NCI-H82 (cell line): ENCODE measurements at places on chromosomes 4 and X.

DNA sequence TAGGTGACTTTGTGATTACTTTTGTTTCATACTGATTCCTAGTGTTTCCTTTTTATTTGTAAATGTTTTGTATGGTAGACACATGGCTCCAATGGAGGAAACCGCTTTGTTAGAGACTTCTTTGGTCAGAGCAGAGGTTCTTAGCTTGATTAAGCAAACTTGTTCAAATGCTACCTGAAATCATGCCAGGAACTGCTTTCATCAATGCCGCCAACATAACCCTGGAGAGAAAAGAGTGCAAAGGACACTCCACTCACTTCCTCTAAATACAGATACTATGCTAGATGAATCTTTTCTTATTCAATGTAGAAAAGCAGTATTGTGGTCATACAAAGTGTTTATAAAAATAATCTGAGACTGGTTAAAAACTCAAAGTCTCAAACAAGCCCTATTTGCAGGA is 25.7 kb upstream of the COX7B2 start:
- no peak for DNase-seq

- DNase-seq, result peak; percentile 77
These were observed 531 bp downstream of the RUFY3 start for GRCh38 chr4:70722199-70722791.

GRCh38 chrX:23819385-23820234 is 36.6 kb downstream of the SAT1 start:
- DNase-seq, result no peak

GRCh38 chr4:143711543-143712154 is 11.2 kb upstream of the FREM3 start:
- DNase-seq, result peak; percentile 69

- no peak for DNase-seq
These were observed 71.3 kb upstream of the KIT start for GRCh38 chr4:54586320-54586955.

GRCh38 chr4:162891788-162892707 is 274.6 kb downstream of the NAF1 start:
- peak; percentile 84 for DNase-seq

- DNase-seq, result no peak
These were observed 287.6 kb downstream of the ARHGAP24 start for GRCh38 chr4:85762529-85762871.

DNA sequence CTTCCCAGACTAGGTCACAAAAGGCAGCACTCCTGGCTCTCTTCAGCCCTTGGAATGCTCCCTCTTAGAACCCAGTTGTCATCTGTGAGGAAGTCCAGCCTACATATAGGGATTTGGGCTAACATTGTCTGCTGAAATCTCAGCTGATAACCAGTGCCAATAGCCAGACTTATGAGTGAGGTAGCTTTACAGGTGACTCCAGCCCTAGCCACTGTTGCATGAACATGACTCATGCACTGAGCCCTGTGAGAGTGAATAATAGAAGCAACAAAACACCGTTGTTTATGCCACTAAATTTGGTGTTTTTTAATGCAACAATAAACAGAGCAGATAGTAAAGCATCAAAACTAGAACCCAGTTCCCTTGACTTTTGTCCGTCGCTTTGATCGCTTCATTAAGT is 433.2 kb downstream of the STIM2 start:
- no peak for DNase-seq

DNA sequence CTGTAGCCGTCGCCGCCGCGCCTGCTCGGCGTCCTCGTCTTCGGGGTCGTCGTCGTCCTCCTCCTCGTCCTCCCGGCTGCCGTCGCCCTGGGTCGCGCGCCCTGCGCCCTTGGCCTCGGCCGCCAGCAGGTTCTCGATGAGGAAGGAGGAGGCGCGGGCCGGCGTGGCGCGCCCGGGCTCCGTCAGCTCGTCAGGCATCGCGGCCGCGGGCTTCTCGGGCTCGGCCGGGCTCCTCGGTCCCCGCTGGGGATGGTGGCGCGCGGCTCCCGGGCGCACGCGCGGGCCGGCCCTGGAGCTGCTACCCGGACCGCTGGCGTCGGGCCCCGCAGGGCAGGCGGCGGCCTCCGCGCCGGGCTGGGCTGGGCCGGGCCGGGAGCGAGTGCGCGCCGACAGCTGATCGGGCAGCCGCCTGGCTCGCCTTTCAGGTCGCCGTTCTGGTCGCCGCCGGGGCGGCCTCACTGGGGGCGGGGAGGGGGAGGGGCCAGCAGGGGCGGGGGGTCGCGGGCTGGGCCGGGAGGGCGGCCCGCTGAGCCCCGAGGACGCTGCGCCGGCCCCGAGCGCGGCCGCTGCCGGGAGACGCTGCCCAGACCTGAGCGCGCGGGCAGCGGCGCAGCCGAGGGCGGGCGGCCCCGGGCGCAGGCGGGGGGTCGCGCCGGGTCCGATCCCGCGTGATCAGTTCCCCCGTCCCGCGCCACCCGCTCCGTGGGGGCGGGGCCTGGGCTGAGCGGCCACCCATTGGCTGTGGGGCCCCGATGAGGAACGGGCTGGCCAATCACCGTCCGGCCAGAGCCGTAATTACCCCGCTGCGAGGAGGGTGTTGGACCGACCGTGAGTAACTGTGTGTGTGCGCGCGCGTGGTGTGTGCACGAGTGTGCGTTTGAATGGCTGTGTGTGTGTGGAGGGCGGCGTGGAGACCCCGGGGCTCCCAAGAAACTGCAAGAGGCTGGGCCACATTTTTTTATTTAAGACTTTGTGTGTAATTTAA is at the start of gene HMX1:
TSS of gene HMX1 (minus strand) at position 423 of the 985 bp plus-strand sequence. CDS start at position 198, 225 bp downstream.
- peak; percentile 4 for DNase-seq

GRCh38 chrX:75038925-75039324 is 113.7 kb upstream of the NEXMIF start:
- DNase-seq, result peak; percentile 54

DNA sequence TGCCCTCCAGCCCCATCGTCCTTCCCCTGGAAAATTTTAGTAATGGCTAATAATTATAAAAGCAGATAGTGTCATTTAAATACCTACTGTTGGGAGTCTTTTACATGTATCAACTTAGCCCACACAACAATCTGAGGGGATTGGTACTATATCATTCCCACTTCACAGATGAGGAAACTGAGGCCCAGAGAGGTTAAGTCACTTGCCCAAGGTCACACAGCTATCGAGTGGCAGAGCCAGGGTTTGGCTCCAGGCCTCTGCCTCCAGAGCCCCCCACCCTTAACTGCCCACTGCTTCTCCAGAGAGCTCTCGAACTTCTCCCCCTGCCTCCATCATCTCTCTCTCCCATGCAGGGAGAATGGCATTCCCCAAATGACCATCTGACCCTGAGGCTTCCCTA is 7.4 kb downstream of the C4orf50 start:
- DNase-seq, result no peak

DNA sequence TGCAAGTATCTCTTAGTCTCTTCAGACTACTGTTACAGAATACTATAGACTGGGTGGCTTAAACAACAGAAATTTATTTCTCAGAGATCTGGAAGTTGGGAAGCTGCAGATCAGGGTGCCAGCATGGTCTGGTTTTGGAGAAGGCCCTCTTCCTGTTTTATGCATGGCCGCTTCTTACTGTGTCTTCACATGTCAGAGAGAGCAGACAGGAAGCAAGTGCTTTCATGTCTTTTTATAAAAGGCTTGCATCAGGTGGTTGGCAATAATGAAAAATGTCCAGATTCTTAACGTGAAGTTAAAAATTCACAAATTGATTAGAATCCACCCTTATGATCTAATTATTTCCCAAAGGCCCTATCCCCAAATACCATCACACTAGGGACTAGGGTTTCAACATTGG is 284.9 kb downstream of the RPA4 start:
- no peak for DNase-seq

- DNase-seq, result no peak
These were observed 6.2 kb downstream of the CSF2RA start for GRCh38 chrX:1274786-1275185.

- no peak for DNase-seq
These were observed 1.7 kb downstream of the PLAC8 start for GRCh38 chr4:83112678-83113428.

- no peak for DNase-seq
These were observed 42.7 kb downstream of the HPRT1 start for GRCh38 chrX:134502686-134503085.

DNA sequence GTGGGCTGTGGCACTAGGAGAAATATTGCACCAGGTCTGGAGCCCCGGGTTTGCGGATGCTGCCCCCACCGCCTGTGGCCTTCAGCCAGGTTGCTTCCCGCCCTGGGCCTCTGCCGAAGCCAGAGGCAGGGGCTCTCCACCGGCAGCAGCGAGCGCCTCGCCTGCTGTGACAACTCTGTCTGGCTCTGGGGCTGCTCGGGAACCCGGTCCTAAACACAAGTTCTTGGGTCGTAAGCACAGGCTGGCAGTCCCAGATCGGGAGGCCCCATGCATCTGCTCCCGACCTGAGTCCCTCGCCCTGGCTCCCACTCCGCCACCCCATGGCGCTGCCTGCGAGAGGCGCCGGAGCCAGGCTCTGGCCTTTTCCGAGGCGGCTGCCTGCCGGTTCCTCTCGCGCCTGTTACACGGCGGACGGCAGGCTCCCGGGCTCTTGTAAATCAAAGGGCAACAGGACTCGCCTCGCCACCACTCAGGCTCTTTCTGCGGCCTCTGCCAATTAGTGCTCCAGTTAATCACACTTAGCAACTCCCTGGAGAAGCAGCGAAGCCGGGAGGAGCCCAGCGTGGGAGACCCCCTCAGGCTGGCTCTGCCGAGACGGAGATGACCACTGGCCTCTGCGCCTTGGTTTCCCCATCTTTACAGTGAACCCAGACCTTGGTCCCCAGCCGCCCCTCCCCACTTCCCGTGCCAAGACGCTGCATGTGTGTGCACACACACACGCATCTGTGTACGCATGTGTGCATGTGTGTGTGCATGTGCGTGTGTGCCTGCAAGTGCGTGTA is 109.2 kb downstream of the DCTD start:
- no peak for DNase-seq

DNA sequence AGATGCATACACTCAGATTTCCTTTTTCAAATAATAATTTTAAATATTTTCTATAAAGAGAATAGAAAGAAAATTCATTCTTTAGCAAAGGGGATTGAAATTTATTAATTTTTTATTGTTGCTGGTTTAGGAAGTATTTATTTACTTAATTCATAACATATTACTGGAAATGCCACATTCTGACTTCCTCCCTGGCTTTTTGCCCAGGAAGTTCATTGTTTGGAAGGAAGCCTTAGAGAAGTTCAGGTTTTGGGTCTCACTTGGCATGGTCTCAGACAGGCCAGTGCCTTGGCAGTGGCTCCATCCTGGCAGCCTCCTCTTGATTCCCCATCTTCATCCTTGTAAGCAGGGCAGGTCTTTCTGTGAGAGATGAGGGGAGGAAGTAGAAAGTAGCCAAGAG is 50.5 kb downstream of the IL15 start:
- DNase-seq, result no peak

DNA sequence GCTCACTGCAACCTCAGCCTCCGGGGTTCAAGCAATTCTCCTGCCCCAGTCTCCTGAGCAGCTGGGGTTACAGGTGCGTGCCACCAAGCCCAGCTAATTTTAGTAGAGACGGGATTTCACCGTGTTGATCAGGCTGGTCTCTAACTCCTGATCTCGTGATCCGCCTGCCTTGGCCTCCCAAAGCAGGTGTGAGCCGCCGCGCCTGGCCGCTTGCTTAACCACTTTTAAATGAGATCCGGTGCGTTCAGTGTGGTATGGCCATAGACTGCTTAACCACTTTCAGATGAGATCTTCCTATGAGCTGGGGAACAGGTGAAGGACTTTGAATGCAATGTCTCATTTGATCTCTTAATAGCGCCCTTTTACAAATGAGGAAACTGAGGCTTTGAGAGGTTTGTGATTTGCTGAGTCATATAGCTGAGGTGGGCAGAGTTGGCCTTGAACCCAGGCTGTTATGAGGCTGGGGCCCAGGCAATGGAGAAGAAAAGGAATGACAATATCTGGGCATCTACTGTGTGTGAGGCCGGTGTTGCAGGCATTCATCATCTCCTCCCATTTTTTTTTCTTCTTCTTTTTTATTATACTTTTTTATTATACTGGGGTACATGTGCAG is 41.9 kb upstream of the NSG1 start:
- no peak for DNase-seq

DNA sequence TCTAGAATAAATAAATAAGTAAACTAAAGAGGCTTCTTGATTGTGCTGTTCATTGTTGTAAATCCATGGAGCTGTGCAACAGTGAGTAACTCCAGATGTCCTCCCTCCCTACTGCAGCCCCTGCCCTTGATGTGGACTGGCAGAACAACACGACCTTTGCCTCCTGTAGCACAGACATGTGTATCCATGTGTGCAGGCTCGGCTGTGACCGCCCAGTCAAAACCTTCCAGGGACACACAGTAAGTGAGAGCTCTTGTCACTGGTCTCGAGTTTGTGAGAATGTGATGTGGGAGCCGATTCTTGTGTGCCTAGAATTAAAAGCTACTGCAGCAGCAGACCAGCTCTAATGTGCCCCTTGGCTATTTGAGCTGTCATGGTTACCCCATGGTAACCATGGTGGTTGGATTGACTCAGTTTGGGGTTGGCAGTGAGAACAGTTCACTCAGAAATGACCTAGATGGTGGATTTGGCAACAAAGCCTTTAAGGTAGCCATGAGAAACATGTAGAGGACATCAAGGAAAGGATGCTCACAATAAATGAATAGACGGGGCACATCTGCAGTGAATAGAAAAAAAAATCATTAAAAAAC is 60.7 kb downstream of the GPR143 start:
- no peak for DNase-seq

GRCh38 chrX:47796433-47796906 is 40.2 kb upstream of the ZNF81 start:
- DNase-seq, result no peak

GRCh38 chr4:85000343-85000742 is 33.9 kb upstream of the WDFY3 start:
- DNase-seq, result no peak

DNA sequence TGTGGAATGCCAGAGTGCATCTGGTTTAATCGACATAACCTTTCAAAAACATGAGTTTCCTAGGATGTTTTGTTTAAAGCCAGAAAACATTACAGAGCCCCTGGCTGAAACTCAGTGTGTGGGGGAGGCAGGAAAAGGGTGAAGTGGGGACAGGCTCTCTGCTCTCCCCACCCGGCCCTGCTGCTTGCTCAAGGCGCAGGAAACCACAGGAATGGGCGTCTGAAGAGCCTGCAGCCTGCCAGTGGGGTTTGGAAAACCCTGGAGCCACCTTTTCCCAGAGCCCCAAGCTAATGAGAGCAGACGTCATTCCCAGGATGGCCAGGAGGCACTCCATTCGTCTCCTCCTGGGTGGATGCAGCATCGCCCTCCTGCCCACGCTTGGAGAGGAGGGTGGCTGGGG is 240.6 kb downstream of the AFAP1 start:
- DNase-seq, result no peak

DNA sequence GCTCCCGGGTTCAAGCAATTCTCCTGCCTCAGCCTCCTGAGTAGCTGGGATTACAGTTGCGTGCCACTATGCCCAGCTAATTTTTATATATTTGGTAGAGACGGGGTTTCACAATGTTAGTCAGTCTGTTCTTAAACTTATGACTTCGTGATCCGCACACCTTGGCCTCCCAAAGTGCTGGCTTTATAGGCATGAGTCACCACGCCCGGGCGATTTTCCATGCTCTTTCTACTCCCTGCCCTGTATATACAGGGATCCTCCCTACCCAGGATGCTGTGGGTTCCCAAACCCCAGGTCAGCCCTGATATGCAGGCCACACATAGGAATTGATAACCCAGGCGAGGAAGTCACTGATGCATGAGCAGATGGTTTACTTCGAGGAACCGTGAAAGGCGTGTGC is 31.4 kb downstream of the SSX5 start:
- no peak for DNase-seq
